Small intestine (tissue), 16 donors: ENCODE measurements at places on chromosomes 7 and 10.

DNA sequence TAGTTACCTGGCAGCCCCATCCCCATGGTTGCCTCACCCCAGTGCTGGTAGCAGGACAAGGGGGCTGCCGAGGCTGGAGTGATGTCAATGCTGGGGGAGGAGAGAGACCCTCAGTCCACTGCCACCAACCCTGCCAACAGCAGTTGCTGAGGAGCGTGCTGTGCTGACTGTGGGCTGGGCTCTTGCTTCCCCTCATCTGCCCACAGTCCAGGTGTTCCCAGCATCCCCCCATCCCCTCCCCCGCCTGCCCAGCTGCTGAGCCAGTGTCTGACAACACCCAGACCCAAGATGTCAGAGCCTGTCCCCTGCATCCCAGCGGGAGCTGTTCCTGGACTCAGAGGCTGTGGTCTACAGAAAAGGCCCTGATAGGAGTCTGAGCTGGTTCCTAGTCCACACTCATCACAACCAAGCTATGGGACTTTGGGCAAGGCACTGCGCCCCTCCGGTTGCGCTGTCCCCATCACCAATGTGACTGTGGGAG lies 14.6 kb upstream of the PSAP start:
- DNase-seq = no peak

DNA sequence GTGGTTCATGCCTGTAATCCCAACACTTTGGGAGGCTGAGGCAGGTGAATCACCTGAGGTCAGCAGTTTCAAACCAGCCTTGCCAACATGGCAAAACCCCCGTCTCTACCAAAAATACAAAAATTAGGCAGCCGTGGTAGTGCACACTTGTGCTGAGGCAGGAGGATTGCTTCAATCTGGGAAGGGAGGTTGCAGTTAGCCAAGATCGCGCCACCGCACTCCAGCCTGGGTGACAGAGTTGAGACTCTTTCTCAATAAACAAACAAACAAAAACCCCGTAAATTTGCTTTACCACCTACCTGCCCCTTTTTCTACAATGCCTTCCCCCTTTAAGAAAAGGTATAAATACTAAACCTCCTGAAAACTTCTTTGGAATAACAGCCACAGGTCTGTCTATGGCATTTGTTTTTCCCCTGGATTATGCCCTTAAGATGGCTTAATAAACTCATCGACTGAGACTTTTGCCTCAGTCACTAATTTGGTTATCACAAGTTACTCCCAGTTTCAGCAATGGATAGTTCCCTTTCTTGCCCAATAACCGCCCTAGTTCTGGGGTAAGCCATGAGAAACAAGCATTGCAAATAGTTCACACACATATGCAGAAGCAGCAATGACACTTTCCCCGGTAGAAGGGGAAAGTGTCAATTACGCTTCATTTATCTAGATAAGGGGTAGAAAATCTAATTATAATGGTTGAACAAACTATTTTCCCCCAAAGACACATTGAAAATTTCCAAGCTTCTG lies 52.8 kb upstream of the SVIL start:
- DNase-seq = no peak

DNA sequence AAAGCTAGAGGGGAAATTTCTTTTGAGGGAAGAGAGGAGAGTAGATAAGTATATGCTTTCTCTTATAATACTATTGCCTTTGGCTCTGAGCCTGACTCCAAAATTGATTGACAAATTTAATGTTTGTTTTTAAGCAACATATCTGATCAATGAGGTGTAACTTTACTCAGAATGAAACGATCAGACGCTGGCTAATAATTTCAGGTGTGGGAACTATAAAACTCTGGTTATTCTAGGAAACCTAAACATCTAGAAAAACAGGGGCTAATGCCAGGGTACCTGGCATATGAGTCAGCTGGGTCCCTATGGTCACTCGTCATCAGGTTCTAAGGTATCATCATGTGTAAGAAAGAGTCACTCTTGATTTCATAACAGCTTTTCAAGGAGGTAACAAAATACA lies 139.7 kb downstream of the ATE1 start:
- no peak for DNase-seq

- no peak for DNase-seq
Measured at GRCh38 chr7:144408121-144408520, 4.6 kb upstream of the NOBOX start.

GRCh38 chr10:119737823-119738222 lies 12.0 kb downstream of the INPP5F start:
- peak; percentile 66 for DNase-seq

DNA sequence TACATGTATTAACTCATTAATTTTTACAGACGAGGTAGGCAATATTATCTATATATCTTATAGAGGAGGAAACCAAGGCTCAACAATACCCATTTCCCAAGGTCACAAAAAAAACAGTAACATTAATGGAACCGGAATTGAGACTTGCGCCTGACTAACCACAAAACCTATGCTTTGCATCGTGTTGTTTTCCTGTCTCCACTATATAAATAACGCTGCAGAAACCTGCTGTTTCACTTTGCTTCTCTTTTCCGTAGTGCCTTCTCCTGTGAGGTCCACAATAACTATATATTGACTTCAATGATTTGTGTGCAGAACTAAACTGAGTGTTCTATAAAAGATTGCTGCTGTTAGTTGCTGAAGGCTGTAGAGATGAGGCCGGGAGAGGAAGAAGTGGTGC lies 97.7 kb upstream of the RPA3 start:
- DNase-seq = peak; percentile 40

GRCh38 chr7:102211590-102212550 lies 74.8 kb upstream of the SH2B2 start:
- no peak for DNase-seq

DNA sequence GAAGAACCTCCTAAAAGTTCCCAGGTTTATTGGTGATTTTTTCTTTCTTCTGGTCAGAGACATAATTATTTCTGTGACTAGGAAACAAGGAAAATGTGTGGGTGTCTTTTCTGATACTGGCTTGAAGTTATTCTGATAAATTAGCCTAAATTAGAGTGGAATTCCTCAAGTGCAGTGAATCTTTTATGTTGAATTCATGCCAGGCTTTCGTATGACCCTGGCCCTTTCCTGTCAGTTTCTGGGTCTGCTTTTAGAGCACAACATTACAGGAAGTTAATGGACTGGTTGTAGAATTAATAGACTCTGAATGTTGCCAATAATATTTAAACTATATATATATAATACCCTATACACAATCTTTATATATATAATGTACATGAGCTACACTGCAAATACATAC lies 230.6 kb upstream of the KIAA1217 start:
- DNase-seq = no peak

DNA sequence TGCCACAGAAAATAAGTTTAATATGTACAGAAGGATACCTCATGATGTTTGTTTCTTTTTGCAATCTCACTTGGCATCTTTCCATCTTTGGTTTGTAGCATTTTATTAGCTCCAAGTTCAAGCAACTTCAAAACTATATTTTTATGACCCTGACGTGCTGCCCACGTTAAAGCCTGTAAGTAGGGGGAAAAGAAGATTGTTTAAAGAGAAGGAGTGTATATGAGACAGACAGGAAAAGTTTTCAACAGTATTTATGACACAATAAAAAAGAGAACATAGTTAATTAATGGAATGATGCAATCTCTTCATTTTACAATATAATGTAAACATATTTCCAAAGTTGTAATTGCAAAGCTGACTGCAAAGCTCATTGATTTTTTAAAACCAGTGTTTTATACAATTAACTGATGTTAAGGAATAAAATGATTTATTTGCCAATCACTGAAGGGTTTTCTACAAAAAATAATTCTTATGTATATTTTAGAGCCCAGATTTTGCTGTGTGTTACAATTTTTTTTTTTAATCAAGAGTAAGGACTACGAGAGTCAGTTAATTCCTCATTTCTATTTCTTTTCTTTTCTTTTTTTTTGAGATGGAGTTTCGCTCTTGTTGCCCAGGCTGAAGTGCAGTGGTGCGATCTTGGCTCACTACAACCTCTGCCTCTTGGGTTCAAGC lies 42.5 kb downstream of the ASZ1 start:
- peak; percentile 19 for DNase-seq

- no peak for DNase-seq
Measured at GRCh38 chr7:55794527-55794926, 68.0 kb downstream of the SEPTIN14 start.

- DNase-seq = no peak
Measured at GRCh38 chr10:29227201-29227600, 61.7 kb upstream of the LYZL1 start.

DNA sequence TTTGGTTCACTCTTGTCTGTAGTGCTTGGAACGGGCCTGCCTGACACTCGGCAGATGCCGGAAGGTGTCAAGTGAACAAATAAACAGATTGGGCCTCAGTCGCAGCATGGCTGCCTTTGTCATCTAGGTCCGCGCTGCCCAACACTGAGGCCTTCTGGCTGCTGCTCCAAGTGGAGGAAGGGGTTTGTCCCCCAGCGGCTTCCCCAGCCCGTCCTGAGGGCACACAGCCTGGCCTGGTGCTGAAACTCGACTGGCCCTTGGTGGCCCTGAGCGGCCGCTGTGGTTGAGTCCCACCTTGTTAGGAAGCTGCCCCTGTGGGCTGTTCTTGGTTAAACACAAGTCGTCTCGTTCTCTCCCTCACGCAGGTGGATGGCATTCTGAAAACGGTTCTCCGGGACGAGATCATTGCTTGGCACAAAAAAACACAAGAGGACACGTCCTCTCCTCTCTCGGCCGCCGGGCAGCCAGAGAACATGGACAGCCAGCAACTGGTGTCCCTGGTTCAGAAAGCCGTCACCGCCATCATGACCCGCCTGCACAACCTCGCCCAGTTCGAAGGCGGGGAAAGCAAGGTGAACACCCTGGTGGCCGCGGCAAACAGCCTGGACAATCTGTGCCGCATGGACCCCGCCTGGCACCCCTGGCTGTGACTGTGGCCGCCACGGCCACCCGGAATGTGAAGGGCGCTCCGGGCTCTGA lies 132.1 kb downstream of the SMURF1 start:
- DNase-seq = no peak

DNA sequence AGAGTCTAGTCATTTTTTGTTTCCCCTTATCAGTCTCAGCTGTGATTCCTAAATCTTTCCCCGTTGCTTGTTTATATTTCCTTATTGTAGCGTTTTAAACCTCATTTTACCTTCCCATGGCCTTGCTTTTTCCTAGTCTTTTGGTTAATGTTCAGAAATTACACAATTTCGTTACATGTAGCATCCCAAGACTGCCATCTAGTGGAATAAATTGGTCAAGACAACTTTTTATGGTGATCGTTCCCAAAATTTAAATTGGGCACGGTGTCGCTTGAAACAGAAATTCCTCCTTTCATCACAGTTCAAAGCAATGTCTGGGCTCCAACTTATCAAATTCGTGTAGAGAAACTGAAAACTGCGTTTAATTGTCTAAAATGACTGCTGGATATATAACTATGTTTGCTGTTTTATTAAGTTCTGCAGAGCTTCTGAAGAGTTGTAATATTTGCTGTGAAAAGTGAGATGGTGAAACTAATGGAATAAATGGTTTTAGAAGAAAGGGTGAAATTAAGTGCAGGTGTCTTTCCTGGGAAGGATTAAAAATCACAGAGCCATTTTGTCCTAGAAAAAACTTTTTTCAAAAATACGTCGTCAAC lies 370.2 kb downstream of the PHF14 start:
- DNase-seq = peak; percentile 35

- DNase-seq = no peak
Measured at GRCh38 chr7:132002343-132002968, 446.0 kb upstream of the PODXL start.

DNA sequence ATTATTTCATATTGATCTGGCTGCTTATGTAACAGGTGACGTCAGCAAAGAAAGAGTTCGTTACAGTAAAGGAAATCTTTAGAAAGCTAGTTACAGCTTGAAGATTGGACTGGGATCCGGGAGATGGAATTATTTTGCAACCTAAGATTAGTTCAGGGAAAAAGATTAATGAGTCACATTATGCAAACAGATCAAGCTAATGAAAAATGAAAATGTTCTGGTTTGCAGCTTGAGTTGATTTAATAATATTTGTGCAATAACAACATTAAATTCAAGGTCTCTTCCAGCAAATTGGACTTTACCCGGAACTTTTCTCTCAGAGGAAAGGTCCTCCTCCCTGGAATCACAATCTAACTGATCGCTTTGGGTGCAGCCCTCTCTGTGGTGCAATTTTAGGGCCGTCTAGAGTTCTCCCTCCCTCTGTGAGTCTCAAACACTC lies 119.5 kb downstream of the OTUD1 start:
- DNase-seq = no peak

- peak; percentile 58 for DNase-seq
Measured at GRCh38 chr10:68826764-68827591, at the start of gene STOX1. Gene STOX1, plus strand, starts transcription at chr10:68827531. Its CDS starts 93 bp downstream, at chr10:68827624.

DNA sequence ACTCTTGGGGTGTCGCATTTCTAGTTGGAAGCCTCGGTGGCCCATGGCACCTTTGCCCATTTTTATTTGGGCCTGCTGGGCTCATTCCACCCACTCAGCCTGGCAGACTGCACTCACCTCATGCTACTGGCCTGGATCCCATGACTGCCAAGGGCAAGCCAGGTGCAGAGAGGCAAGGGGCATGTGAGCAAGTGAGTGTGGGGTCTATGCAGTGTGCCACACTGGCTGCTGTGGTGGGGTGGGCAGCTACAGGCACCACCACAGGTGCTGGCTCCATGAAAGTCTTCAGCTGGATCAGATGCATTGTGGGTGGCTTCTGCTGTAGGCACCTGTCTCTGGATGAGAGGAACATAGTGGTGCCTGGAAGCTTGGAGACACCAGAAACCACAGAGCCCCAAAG lies 220.8 kb downstream of the POLR1F start:
- DNase-seq = no peak

GRCh38 chr10:10796061-10796773 lies 221.5 kb upstream of the CELF2 start:
- peak; percentile 15 for DNase-seq

DNA sequence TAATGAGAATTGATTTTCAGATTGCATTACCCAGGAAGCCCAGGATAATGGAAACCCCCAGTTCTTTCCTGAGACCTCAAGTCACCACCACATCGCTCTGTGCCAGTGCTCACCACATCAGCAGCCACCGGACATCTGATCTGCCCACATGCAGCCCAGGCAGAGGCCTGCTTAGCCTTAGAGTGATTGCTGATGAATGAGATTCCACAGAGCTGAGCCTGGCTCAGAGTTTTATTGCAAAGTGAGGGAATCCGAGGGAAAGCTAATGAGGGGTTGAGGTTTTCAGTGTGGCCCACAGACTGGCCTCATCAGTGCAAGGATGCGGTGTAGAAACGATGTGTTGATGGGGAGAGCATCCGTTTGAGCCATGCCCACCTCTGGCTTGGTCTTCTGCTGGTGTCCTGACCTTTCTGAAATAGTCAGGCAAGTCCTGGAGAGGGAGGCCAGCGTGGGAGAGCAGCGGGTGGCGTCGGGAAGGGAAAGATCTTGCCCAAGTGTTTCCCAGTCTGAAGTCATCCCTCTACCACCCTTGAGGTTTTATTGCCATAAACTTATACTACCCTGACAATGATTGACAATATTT lies 120.3 kb downstream of the ITIH5 start:
- no peak for DNase-seq

DNA sequence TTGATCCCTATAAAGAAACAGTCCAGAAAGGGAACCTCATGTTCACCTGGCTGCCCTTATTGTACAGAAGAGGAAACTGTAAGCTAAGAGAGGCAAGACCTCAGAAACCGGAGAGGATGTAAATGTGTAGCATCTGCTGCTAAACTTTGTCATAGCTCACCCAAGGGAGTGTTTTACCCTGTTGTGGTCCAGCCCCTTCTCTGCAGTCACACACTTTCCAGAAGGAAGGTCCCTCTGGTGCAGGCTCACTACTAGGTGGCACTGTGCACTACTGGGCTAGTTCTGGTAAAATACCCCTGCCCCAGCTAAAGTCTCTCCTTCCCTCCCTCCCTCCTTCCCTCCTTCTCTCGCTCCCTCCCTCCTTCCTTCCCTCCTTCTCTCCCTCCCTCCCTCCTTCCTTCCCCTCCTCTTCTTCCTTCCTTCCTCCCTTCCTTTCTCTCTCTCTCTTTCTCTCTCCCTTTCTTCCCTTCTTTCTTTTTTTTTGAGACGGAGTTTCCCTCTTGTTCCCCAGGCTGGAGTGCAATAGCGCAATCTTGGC lies 42.5 kb upstream of the LCOR start:
- no peak for DNase-seq
